ENCODE measurements at places on chromosomes 16 and 17.
A peak's percentile ranks its signal among the peaks of the same experiment; 100 is the strongest.

DNA sequence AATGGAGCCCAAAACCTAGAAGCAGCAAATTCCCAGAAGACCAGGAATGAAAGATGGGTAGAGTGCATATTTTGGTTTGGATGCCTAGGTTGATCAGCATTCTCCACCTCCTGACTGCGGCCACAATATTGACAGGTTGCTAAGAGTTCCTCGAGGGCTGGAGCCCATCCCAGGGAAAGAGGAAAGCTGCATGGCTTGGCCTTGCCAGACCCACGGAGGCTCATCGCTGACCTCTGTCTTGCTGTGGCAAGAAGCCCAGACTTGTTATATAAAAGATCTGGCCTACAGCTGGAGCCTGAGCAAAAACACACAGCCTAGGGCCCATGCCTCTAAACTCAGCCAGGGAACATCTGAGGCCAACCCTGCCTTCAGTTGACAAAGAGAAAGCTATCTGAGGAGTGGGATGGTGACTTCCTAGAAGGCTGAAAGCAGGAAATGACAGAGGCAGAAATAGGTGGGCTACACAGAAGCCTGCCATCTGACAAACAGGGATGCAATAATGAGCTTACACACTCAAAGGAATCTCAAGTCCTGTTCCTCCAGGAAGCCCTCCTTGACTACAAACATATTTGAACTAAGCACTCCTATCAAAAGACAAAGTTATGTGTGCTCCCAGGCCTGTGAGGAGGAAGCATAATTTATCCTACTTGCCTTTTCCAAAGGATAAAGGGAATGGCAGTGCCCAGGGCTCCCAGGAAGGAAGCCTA is 22.5 kb upstream of the SLC35B1 start:
- DNase-seq: no peak

- no peak for DNase-seq
These were observed 951 bp upstream of the GPRC5C start for GRCh38 chr17:74430706-74431567.

DNA sequence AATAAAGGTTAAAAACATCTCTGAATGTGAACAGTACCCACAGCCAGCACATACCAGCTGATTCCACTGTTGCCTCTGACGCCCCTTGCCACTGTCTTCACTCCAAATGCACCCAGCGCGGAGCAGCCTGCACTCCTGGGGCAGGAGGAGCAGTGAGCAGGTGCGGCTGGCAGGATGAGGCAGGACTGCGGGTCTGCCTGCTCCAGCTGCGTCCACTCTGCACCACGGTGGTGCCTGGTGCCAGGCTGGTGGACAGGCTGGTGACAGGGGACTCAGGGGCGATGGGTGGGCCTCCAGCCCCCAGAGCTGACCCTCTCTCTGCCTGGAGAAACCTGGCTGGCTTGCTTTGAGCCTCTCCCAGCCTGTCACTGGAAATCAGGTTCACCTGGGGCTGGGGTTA is 9.4 kb downstream of the RAB40B start:
- no peak for DNase-seq

DNA sequence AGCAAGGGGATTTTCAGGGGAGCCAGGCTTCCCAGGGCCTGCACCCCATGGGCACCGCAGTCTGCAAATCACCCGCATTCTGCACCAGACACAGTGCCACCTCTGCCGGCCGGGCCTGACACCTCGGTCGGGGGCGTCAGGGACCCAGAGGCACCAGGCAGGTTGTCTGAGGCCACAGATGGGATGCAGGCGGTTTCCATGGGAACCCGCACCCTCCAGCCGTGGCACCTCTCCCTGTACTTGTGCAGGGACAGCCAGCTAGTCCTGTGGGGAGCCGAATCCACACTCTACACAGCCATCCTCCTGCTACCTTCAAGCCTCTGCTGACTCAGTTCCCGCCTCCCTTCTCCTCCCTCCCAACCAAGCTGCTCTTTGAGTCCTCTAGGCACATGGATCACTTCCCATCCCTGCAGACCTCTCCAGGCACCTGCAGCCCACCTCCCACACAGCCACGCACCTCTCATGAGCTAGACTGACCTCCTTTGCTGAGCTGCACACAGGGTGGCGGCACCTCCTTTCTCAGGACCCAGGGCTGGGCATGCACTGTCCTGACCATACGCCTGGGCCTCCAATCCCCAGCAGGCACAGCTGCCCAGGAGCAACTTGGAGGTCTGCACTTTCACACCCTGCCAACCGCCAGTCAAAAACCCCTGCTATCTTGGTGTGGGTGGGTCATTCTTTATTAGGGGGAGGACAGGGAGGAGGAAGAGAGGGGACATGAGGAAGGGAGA is 119.5 kb downstream of the C16orf78 start:
- no peak for DNase-seq

GRCh38 chr16:3347586-3347985 is 8.1 kb upstream of the OR2C1 start:
- no peak for DNase-seq

- peak; percentile 13 for DNase-seq
These were observed 61.3 kb upstream of the KIFC3 start for GRCh38 chr16:57863434-57864160.

DNA sequence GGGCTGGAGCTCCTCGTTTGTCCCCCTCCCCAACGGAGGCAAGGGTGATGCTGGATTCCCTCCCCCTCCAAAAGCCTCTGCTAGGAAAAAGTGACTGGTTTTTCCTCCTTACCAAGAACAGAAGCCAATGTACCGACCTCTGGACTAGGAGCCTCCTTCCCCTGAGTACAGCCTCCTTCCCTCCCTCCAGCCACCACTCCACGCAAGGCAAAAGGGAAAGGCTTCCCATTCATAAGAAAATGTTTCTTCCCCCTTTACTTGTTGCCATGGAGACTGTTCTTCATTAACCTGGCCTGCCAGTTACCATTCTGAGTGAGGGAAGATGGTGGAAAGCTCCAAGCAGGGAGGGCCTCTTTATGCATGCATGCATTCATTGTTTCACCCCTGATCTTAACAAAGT is 4.3 kb upstream of the PIMREG start:
- DNase-seq: no peak

- no peak for DNase-seq
These were observed 475.0 kb upstream of the TOM1L1 start for GRCh38 chr17:54425671-54426070.

DNA sequence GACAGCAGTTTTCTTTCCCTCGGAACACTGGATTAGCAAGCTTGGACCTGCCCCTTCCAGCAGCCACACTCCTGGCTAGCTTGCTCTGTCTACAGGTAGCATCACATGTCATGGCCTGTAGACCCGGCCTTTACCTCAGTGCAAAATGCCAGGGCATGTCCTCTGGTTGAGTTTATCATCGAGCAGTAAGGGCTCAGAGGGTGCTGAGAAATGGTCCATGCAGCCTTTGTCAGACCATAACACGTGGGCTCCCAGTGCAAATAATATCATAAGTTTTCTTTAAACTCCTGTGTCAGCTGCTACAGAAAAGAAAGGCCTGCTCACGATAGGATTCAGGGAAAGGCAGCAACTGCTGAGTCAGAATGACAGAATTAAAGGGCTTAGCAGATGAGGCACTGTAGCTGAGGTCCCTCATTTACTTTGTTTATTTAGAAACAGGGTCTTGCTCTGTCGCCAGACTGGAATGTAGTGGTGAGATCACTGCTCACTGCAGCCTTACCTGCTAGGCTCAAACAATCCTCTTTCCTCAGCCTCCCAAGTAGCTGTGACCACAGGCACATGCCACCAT is 8.0 kb upstream of the GNA13 start:
- no peak for DNase-seq
